IMR-90 (cell line): ENCODE measurements at places on chromosomes 6 and 20. TPM values are rescaled to one million over a fixed set of nuclear protein-coding genes. Genes with fewer than 3 reads are reported as not detected.

The SLC35D3 gene
- not detected in 2 replicates for total RNA-seq

The PKIB gene
- 12.2 and 13.1 TPM in 2 replicates for total RNA-seq

The TRMT11 gene
- total RNA-seq: 19.0 and 29.7 TPM in 2 replicates

The GPLD1 gene
- total RNA-seq: 0.18 and 0.28 TPM in 2 replicates

The MUC22 gene
- total RNA-seq: not detected in 2 replicates

The OR2J3 gene
- total RNA-seq: not detected in 2 replicates

DNA sequence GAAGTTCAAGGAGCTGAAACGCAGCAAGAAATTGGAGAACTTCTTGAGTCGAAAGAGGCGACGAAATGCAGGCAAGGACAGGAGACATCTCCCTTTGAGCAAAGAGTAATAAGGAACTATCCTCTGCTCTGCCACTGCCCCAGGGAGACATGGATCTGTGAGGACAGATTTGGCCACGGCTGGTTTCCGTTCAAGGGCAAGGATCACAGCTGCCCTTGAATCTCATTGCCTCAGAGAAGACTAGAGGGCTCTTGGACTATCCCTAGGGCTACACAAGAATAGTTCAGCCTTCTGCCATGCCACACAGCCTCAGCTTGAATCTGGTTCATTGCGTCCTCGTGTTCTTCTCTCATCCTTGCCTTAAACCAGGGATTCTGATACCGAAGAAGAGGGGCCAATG, 7.7 kb downstream of the RRP36 start:
- peaks cover 61% of the 10 kb centered on the region for H3K36me3 ChIP-seq
- no peak overlapping the region for H3K4me3 ChIP-seq
- no peak for DNase-seq
- H3K27me3 ChIP-seq: no peaks in the 10 kb centered on the region
- no peaks in the 10 kb centered on the region for H3K4me1 ChIP-seq

GRCh38 chr20:37894454-37894853, 8.5 kb upstream of the VSTM2L start:
- no peaks in the 10 kb centered on the region for H3K4me1 ChIP-seq
- H3K27ac ChIP-seq: no peak overlapping the region
- no peaks in the 10 kb centered on the region for H3K36me3 ChIP-seq
- no peak for DNase-seq

DNA sequence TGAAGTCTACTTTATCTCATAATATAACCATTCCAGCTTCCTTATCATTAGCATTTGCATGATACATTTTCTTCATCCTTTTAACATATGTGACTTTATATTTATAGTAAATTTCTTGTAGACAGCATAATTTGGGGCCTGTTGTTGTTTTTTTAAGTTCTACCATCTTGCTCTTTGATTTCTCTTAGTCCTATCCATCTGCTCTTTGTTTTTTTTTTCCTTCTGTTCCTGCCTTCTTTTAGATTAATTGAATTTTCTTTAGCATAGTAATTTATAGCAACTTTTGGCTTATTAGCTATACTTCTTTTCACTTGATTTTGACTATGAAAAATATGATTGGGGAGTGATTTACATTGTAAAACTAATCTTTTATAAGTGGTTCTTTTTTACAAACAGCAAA, 19.2 kb upstream of the FABP7 start:
- no peaks in the 10 kb centered on the region for H3K36me3 ChIP-seq
- no peaks in the 10 kb centered on the region for H3K4me1 ChIP-seq
- no peak overlapping the region for H3K4me3 ChIP-seq
- DNase-seq: no peak
- no peak overlapping the region for H3K27ac ChIP-seq

GRCh38 chr20:57546956-57547649, 13.8 kb upstream of the PCK1 start:
- no peaks in the 10 kb centered on the region for H3K36me3 ChIP-seq
- no peaks in the 10 kb centered on the region for H3K4me1 ChIP-seq
- H3K4me3 ChIP-seq: no peak overlapping the region
- peak; percentile 13 for DNase-seq
- H3K27me3 ChIP-seq: peaks cover 6% of the 10 kb centered on the region
- no peak overlapping the region for H3K27ac ChIP-seq

- H3K27ac ChIP-seq: peak overlapping the region; percentile 48
- H3K4me3 ChIP-seq: no peak overlapping the region
- peak; percentile 62 for DNase-seq
- peaks cover 22% of the 10 kb centered on the region for H3K4me1 ChIP-seq
Measured at GRCh38 chr6:149852180-149852579, 12.0 kb downstream of the LRP11 start.

DNA sequence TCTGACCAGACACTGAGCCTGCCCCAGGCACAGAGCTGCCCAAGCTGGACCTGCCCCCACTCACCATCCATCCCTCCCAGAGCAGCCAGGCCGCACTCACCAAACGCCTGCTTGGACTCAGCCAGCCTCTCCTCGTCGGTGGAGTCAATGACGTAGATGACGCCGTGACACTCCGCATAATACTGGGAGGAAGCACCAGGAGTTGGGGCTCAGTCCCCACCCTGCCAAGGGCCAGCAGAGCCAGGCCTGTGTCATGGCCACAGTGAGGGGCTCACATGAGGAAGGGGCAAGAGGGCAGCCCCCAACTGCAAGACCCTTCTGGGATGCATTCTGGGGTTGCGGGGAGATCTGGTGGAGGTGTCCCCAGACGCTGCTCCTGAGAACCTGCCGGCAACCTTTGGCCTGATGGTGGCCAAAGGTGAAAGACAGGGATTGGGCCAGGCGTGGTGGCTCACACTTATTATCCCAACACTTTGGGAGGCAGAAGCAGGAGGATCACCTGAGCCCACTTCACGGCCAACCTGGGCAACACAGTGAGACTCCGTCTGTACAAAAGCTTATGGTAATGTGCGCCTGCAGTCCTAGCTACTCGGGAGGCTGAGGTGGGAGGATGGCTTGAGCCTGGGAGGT, 5.6 kb downstream of the ARFRP1 start:
- DNase-seq: no peak
- peaks cover 31% of the 10 kb centered on the region for H3K36me3 ChIP-seq
- H3K27ac ChIP-seq: no peak overlapping the region
- H3K4me3 ChIP-seq: no peak overlapping the region
- H3K4me1 ChIP-seq: peaks cover 26% of the 10 kb centered on the region

DNA sequence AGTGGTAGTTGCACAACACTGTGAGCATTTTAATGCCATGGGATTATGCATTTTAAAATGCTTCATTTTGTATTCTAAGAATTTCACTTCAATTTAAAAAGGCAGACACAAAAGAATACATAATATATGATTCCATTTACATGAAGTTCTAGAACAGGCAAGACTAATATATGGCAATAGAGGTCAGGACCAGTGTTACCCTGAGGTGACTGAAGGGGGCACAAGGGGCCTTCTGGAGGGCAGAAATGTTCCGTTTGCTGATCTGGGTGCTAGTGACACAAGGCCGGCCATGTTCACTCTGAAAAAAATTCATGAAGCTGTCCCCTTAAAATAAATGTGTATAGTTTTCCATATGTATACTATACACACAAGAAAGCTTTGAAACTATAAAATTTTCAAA, 28.5 kb downstream of the TASP1 start:
- H3K27ac ChIP-seq: no peak overlapping the region
- no peaks in the 10 kb centered on the region for H3K36me3 ChIP-seq
- DNase-seq: no peak
- no peaks in the 10 kb centered on the region for H3K27me3 ChIP-seq

- no peaks in the 10 kb centered on the region for H3K27me3 ChIP-seq
- DNase-seq: no peak
Measured at GRCh38 chr20:34377072-34377847, 14.2 kb downstream of the ITCH start.

- no peak overlapping the region for H3K27ac ChIP-seq
- no peak overlapping the region for H3K4me3 ChIP-seq
- H3K36me3 ChIP-seq: peaks cover 23% of the 10 kb centered on the region
- no peak for DNase-seq
- no peaks in the 10 kb centered on the region for H3K27me3 ChIP-seq
Measured at GRCh38 chr6:161117308-161117707, 125.7 kb downstream of the MAP3K4 start.

- no peaks in the 10 kb centered on the region for H3K4me1 ChIP-seq
- no peak overlapping the region for H3K4me3 ChIP-seq
- no peak overlapping the region for H3K27ac ChIP-seq
Measured at GRCh38 chr6:151160929-151161757, 78.6 kb upstream of the AKAP12 start.

DNA sequence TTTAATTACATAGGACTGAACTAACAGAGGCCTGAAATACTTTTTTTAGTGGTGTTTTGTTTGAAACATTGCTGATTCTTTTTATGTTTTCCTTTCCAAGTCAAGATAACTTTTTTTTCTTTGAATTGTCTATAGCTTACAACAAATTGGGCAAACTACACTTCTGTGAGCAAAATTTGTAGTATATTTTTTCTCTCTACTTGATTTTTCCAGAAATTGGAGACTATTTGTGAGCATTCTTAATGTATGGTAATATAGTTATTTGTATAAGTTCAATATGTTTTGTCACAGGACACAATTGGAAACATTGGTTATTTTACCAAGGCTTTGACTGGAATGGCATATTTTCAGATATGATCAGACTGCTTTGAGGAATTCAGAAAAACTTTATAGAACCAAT, 216.5 kb downstream of the SYNE1 start:
- no peaks in the 10 kb centered on the region for H3K27me3 ChIP-seq
- H3K27ac ChIP-seq: no peak overlapping the region
- H3K36me3 ChIP-seq: no peaks in the 10 kb centered on the region; the same call in 1 of the 2 replicates
- no peak for DNase-seq
- no peaks in the 10 kb centered on the region for H3K4me1 ChIP-seq
- H3K4me3 ChIP-seq: no peak overlapping the region

DNA sequence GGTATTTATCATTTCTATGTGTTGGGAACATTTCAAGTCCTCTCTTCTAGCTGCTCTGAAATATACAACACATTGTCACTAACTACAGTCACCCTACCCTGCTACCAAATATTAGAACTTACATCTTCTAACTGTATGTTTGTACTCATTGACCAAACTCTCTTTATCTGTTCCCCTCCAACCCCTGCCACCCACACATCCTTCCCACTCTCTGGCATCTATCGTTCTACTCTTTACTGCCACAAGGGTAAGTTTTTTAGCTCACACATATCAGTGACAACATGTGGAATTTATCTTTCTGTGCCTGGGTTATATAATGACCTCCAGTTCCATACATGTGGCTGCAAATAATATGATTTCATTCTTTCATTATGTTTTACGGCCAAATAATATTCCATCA, 171.9 kb downstream of the GMDS start:
- no peaks in the 10 kb centered on the region for H3K27me3 ChIP-seq
- H3K4me3 ChIP-seq: no peak overlapping the region
- DNase-seq: no peak
- H3K36me3 ChIP-seq: no peaks in the 10 kb centered on the region
- 0 out of 2 replicates have a peak, but pooled peaks cover 2% of the 10 kb centered on the region for H3K4me1 ChIP-seq
- H3K27ac ChIP-seq: no peak overlapping the region

DNA sequence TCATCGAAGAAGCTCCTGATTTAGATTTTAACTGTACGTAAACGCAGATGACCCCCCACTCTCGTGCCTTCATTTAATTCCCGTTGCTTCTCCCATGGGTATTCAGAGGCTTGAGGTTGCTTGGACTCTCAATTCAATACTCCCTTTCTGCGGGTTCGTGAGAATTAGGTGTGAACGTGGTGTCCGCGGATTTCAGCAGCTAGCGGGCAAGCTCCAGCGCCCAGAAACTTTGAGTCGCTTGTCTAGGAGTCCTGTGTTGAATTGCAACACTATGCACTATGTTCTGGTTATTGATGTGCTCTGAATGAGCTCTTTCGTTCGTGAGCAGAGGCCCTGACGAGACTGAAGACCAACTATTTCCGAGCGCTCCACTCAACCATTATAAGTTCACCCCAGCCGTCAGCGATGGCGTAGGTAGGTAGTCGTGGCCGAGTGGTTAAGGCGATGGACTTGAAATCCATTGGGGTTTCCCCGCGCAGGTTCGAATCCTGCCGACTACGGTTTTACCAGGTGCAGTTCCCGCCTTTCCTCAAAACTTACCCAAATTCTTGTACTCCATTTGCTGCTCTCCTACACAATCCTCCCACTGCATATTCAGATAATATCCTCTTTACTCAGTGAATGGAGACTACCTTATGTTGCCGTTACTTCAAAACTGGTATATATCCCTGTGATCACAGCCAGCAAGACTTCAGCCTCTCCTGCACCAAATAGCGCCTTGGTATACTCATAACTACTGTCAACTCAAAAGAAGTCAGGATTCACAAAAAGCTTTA, 72.6 kb upstream of the ZNF184 start:
- no peaks in the 10 kb centered on the region for H3K27me3 ChIP-seq
- H3K27ac ChIP-seq: no peak overlapping the region
- no peaks in the 10 kb centered on the region for H3K4me1 ChIP-seq
- no peaks in the 10 kb centered on the region for H3K36me3 ChIP-seq
- peak overlapping the region; percentile 50 for H3K4me3 ChIP-seq

- peaks cover 10% of the 10 kb centered on the region for H3K36me3 ChIP-seq
- DNase-seq: peak; percentile 78
- H3K27ac ChIP-seq: no peak overlapping the region
- peaks cover 4% of the 10 kb centered on the region; the same call in 1 of the 2 replicates for H3K4me1 ChIP-seq
Measured at GRCh38 chr6:38057994-38058393, 238.5 kb downstream of the ZFAND3 start.

GRCh38 chr20:23663180-23663579, 25.4 kb upstream of the CST3 start:
- H3K4me3 ChIP-seq: no peak overlapping the region
- H3K27me3 ChIP-seq: peaks cover 6% of the 10 kb centered on the region
- no peak overlapping the region for H3K27ac ChIP-seq
- DNase-seq: no peak
- H3K4me1 ChIP-seq: peaks cover 5% of the 10 kb centered on the region

- H3K4me1 ChIP-seq: no peaks in the 10 kb centered on the region
- H3K27me3 ChIP-seq: peaks cover 18% of the 10 kb centered on the region
- H3K27ac ChIP-seq: no peak overlapping the region
- DNase-seq: no peak
- no peak overlapping the region for H3K4me3 ChIP-seq
- H3K36me3 ChIP-seq: no peaks in the 10 kb centered on the region
Measured at GRCh38 chr6:45864651-45865050, 151.0 kb downstream of the CLIC5 start.

DNA sequence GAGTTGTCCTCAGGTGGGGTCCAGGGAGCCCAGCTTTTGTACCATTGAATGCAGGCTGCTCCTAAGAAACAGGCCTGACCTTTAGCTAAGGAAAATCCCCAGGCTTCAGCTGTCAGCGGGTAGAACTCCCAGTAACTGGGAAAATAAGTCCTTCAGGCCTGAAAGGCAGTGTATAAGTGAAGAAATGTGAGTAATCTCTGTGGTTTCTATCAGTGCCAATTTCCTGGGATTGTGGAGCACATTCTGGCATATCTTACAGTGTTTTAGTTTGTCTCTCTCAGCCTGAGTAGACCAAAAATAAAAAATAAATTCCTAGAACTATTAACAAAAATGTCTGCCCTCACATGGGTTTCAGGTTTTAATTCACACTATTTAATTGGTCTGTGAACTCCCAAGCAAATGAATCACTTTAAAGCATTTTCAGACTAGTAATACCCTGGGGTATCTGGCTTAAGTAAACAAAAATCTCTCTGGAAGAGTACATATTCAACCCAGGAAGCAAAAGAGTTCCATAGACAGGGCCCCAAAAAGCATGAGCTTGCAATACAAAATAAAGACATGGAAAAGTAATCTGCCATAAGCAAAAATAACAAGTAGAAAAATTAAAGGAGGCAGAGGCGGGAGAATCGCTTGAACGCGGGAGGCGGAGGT, 566.2 kb upstream of the NOX3 start:
- H3K4me1 ChIP-seq: peaks cover 21% of the 10 kb centered on the region
- H3K27ac ChIP-seq: peak overlapping the region; percentile 93
- no peaks in the 10 kb centered on the region for H3K36me3 ChIP-seq
- no peak overlapping the region for H3K4me3 ChIP-seq
- no peaks in the 10 kb centered on the region for H3K27me3 ChIP-seq

GRCh38 chr6:25239498-25239897, 39.7 kb upstream of the CARMIL1 start:
- no peaks in the 10 kb centered on the region for H3K36me3 ChIP-seq
- no peak overlapping the region for H3K4me3 ChIP-seq
- no peak overlapping the region for H3K27ac ChIP-seq
- no peak for DNase-seq
